ENCODE measurements at places on chromosomes 16 and 17.
A peak's percentile ranks its signal among the peaks of the same experiment; 100 is the strongest.

- H3K27ac ChIP-seq = no peak overlapping the region
- H3K27me3 ChIP-seq = no peaks in the 10 kb centered on the region
- H3K4me1 ChIP-seq = no peaks in the 10 kb centered on the region
- no peak overlapping the region for H3K4me3 ChIP-seq
Observed at GRCh38 chr16:88508868-88509748, 56.0 kb downstream of the ZFPM1 start.

DNA sequence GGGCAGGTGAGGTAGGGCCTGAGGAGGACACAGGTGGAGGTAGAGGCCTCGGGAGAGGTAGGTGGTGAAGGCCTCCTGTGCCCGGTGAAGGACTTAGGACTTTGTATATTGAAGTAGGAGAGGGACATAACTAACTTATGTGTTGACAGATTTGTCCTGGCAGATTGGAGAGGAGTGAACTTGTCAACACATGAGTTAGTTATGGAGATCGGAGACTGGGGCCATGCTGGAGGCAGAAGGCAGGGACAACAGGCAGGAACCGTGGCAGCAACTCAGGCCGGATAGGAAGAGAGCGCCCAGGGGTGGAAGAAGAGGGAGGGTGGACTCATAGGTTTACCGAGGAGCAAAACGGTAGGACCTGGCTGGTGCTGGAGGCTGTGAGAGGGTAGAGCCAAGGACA lies 18.4 kb downstream of the GLP2R start:
- H3K4me3 ChIP-seq = no peak overlapping the region
- no peaks in the 10 kb centered on the region for H3K27me3 ChIP-seq

GRCh38 chr17:55219934-55220333 lies 44.8 kb upstream of the HLF start:
- H3K36me3 ChIP-seq = no peaks in the 10 kb centered on the region
- no peaks in the 10 kb centered on the region for H3K27me3 ChIP-seq
- H3K27ac ChIP-seq = no peak overlapping the region
- no peak overlapping the region for H3K4me3 ChIP-seq
- no peak for DNase-seq
- H3K4me1 ChIP-seq = no peaks in the 10 kb centered on the region

GRCh38 chr17:1813088-1813487 lies 16.6 kb downstream of the SMYD4 start:
- no peaks in the 10 kb centered on the region for H3K27me3 ChIP-seq
- H3K4me1 ChIP-seq = peaks cover 12% of the 10 kb centered on the region
- DNase-seq = no peak
- H3K4me3 ChIP-seq = no peak overlapping the region
- peaks cover 15% of the 10 kb centered on the region for H3K36me3 ChIP-seq
- H3K27ac ChIP-seq = peak overlapping the region; percentile 82

Data from gastrocnemius medialis (tissue), 4 donors.